ENCODE measurements at places on chromosomes 13 and 19. TPM values are rescaled to one million over a fixed set of nuclear protein-coding genes. Genes with fewer than 3 reads are reported as not detected.

DNA sequence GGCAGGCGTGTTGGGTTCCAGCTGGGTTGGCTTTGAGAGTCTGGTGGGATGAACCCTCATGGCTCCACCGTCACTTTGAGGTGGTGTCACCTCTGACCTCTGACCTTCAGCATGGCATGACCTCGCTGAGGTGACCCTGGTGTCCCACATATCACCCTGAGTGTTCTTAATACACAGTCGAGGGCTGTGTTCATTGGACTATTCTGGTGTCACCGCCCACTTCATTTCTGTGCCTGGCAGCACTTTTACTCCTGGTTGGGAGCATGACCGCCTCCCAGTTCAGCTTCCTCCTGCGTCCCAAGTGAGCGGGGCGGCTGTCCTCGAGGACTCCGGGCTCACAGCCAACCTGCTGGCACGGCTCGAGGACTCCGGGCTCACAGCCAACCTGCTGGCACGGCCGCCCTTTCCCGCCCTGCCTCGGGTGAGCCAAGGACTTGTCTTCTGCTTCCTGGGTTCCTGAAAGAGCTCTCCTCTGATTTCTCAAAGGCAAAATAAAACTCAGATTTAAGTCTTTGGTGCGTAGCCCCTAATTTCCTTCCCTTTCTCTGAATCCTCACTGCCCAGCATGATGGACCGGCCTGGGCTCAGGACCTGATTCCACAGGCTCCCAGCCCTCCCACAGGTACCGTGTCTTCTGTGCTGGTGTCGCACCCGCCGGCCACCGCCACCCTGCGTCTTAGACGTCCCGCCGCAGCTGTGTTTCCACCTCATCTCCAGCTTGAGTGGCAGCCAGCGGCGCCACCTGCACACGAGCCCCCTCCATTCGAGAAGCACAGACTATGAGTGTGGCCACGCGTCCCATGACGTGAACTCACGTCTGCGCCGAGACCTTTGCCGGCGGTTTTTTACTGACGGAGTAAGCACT, 10.4 kb downstream of the ATP4B start:
- no peaks in the 10 kb centered on the region for H3K27me3 ChIP-seq
- H3K27ac ChIP-seq: peak overlapping the region; percentile 55
- peaks cover 11% of the 10 kb centered on the region for H3K4me1 ChIP-seq

- peaks cover 20% of the 10 kb centered on the region for H3K36me3 ChIP-seq
- H3K27ac ChIP-seq: peak overlapping the region; percentile 47
- no peaks in the 10 kb centered on the region for H3K27me3 ChIP-seq
- DNase-seq: no peak
These were observed 17.5 kb downstream of the NDUFB7 start for GRCh38 chr19:14554382-14554812.

DNA sequence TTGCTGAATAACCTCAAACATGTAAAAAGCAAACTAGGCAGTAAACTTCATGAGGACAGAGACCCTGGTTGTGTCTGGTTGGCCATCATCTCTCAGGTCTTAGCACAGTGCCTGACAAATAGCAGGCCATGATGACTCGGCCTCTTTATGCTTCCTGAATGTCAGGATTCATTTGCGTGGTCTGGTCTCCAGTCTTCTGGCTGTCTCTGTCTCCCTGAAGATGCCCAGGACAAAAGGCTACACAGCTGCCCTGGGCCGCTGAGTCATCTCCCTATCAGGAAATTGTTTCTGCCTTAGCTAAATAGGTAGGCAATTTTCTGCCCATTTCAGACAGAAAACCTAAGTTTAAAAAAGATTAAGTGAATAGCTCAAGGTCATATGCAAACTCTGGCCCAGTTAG, 84.1 kb upstream of the FNDC3A start:
- no peaks in the 10 kb centered on the region for H3K27me3 ChIP-seq
- no peak overlapping the region for H3K4me3 ChIP-seq
- no peaks in the 10 kb centered on the region for H3K4me1 ChIP-seq
- no peaks in the 10 kb centered on the region for H3K36me3 ChIP-seq
- no peak overlapping the region for H3K27ac ChIP-seq

GRCh38 chr13:20161275-20161950, 561 bp upstream of the GJA3 start:
- DNase-seq: no peak
- H3K27ac ChIP-seq: no peak overlapping the region
- H3K4me1 ChIP-seq: peaks cover 8% of the 10 kb centered on the region
- peak overlapping the region; percentile 29 for H3K4me3 ChIP-seq

- H3K27me3 ChIP-seq: no peaks in the 10 kb centered on the region
- no peaks in the 10 kb centered on the region for H3K4me1 ChIP-seq
- H3K4me3 ChIP-seq: no peak overlapping the region
These were observed 51.1 kb downstream of the FNDC3A start for GRCh38 chr13:49026851-49027250.

GRCh38 chr19:42204664-42205063, 12.8 kb downstream of the DEDD2 start:
- H3K27ac ChIP-seq: no peak overlapping the region
- peaks cover 6% of the 10 kb centered on the region for H3K4me1 ChIP-seq
- H3K36me3 ChIP-seq: peaks cover 74% of the 10 kb centered on the region
- no peak overlapping the region for H3K4me3 ChIP-seq

DNA sequence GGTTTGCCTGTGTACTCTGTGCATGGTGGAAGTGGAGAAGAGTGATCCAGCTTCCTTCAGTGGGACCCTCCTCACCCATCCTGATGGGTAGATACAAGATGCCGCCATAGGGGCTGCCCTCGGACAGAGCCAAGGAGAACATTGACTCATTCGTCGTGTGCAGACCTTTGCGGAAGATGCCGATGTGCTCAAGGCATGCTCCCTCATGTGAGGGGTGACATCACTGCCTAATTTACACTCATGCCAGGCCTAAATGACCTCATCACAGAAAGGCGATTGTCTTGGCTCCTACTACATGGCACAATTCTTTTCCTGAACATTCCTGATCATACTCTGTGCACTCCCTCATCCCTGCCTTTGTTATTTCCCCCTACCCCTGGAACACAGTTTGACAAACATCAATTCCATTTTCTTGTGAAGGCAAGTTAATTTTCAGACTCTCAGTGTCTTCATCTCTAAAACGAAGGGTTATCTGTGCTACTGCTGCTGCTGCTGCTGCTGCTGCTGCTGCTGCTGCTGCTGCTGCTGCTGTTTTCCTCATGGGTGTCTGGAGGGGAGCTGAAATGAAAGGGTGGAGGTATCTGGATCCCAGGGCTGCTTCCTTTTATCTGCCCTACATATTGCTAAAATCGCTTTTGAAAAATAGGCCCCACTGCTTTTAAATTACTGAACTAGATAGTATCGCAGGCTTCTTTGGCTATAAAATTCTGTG, 146.5 kb upstream of the ARGLU1 start:
- no peak for DNase-seq
- peaks cover 4% of the 10 kb centered on the region for H3K4me1 ChIP-seq
- no peak overlapping the region for H3K4me3 ChIP-seq
- no peaks in the 10 kb centered on the region for H3K27me3 ChIP-seq
- no peak overlapping the region for H3K27ac ChIP-seq

DNA sequence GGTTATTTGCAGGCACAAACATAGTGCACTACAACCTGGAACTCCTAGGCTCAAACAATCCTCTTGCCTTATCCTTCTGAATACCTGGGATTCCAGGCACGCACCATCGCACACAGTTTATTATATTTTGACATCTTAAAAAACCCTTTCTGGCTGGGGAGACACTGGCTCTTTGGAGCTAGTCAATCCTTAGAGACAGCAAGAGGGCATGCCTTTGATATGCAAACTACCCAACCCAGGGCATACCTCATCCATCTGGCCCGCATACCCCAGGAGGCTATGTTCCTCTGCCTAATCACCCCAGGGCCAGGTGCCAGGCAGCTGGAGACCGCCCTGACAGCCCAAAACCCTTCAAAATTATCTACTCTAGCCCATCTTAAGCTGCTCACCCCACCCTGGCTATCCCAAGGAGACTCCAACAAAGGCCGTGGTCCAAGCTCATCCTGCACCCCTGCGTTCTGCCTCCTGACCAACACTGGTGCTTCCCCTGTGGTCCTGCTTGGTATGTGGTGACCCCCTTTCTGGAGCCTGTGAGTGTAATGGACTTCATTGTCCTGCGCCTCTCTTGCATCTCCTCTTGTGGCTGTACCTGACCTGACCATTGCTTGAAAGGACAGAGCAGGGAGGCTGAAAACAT, 86.4 kb downstream of the RGCC start:
- peaks cover 15% of the 10 kb centered on the region for H3K4me1 ChIP-seq
- no peaks in the 10 kb centered on the region for H3K36me3 ChIP-seq
- no peaks in the 10 kb centered on the region for H3K27me3 ChIP-seq
- DNase-seq: no peak

DNA sequence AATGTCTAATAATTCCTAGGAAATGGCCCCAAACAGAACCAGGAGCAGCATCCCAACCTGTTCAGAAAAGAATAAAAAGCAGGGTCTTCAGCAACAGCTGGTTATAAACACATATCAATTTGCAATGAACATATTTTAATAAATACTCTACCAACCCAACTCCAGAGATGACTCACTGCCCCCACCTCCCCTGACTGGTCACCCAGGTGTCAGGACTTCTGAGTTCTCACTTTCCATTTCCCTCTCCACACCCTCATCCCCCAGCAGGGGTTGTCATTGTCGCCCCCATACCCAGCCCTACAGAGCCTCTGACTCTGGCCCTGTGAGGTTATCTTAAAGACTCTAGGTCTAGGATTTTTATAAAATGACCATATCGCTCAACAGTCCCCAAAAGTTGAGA, 6.9 kb downstream of the SERPINE3 start:
- no peak overlapping the region for H3K27ac ChIP-seq
- H3K4me1 ChIP-seq: no peaks in the 10 kb centered on the region
- no peak overlapping the region for H3K4me3 ChIP-seq
- H3K27me3 ChIP-seq: no peaks in the 10 kb centered on the region
- H3K36me3 ChIP-seq: no peaks in the 10 kb centered on the region

DNA sequence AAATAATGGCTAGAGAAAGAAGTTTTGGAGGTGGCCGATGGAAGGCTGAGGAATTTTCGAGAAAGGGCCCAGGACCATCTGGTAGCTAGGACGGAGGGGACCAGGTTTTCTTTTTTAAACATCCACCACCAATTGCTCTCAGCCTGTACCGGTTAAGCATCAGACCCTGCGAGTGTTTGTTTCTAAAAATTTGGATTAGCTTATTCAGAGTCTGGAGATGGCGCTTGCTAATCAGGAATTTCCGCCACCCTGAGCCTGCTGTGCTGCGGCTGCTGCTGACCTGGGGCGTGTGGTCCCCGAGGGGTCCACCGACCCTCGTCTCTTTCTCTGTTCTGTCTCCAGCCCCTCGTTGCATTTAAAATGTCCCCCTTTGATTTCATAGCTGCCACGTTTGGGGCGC, 2.0 kb downstream of the UHRF1 start:
- no peaks in the 10 kb centered on the region for H3K27me3 ChIP-seq
- peak overlapping the region; percentile 47 for H3K4me3 ChIP-seq
- peaks cover 48% of the 10 kb centered on the region for H3K4me1 ChIP-seq
- peaks cover 13% of the 10 kb centered on the region for H3K36me3 ChIP-seq
- H3K27ac ChIP-seq: peak overlapping the region; percentile 51
- peak; percentile 17 for DNase-seq

DNA sequence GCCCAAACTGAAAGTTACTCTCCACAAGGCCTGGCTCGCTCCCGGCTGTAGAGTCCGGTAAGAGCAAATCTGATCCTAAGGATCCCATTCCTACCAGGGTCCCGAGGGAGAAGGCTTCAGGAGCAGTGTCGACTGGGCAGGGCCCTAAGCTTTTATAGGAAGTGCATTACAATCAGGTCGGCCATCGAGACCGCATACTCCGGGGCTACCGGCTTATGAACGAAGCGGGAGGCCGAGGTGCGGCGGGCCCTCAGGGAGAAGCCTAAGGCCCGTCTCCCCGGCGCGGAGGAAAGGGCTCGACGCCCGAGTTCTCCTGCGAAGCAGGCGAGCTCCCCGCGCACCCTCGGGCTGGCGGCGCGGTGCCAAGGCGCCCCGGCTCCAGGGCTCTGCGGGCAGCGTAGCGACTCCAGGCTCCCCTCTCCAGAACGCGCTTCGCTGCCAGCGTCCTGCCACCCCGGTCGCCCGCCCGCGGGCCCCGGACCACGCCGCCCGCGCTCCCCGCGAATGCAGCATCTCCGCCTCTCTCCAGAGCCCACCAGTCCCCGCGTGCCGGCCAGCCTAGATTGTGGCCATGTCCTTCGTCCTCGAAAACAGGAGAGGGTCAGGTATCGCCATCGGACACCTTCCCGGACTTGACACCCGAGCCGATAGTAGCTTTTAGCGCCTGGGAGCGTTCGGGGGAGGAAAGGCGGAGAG, 1.4 kb downstream of the EFNB2 start:
- peak; percentile 65 for DNase-seq
- peak overlapping the region; percentile 68 for H3K4me3 ChIP-seq
- H3K4me1 ChIP-seq: peaks cover 16% of the 10 kb centered on the region

DNA sequence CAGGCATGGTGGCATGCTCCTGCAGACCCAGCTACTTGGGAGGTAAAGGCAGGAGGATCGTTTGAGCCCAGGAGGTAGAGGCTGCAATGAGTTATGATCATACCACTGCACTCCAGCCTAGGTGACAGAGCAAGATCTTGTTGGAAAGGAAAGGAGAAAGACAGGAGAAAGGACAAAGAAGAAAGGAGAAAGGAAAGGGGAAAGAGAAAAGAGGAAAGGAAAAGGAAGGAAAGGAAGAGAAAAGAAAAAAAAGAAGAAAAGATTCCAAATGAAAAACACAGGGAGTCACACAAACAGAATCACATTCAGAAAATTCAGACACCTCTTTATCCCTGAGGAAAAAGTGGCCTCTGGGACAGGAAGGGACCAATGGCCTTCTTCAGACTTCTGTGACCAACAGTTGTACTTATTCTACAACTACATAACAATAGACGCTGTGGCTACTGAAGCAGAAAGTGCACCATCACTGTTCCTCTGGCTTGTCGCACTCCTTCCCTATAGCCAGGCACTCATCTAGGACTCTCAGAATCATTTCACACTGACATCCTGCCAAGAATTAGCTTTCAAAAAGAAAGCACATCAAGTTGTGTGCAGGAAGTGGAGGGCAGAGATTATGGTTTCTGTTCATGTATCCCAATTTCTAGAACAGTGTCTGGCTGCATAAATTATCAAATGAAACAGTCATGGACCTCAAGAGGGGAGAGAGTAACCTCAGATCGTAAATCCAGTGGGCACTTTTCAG, 5.9 kb downstream of the MTMR6 start:
- no peak overlapping the region for H3K27ac ChIP-seq
- no peaks in the 10 kb centered on the region for H3K27me3 ChIP-seq
- no peak overlapping the region for H3K4me3 ChIP-seq
- H3K4me1 ChIP-seq: peaks cover 2% of the 10 kb centered on the region
- no peaks in the 10 kb centered on the region for H3K36me3 ChIP-seq

Gene RGS9BP
- total RNA-seq: 0.49 TPM

Gene FUZ
- 14.6 TPM for total RNA-seq

Gene PNMA8A
- 47.4 TPM for total RNA-seq

Gene CYP2A6
- not detected for total RNA-seq

Gene C13orf42
- total RNA-seq: 0.09 TPM

Gene BCL2L12
- 10.9 TPM for total RNA-seq

Gene C19orf18
- total RNA-seq: 0.89 TPM

Gene NMRK2
- total RNA-seq: 168 TPM

Gene DMKN
- total RNA-seq: 2.0 TPM

Gene ZNF568
- 29.8 TPM for total RNA-seq

Gene AZU1
- 0.18 TPM for total RNA-seq

Gene OR1I1
- not detected for total RNA-seq

Data from muscle of leg (tissue), 16 donors.